ENCODE measurements at places on chromosomes 6 and 20. TPM values are rescaled to one million over a fixed set of nuclear protein-coding genes. Genes with fewer than 3 reads are reported as not detected.

DNA sequence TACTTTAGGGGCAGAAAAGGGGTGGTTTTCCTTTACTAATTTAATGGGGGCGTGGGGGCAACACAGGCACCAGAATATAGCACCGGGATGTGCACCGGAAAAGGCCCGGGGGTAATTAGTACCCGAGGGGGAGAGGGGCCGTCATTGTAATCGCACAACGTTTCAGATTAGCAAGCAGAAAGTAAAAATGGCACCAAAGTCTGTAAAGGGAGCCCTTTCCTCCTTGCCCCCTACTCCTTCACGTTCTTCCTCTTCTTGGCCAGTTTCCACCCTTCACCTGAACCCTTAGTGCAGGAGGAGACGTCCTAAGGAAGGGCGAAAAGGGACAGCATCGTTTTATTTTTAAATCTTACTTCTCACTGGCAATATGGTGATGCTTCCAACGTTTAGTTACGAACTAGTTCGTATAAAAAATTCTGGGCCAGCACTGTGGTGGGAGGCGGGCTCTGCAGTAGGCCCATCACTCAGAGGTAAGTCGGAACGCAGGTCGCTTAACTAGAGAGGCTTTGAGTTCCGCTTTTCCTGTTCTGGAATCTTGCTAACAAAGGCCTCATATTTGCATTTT, 742 bp upstream of the CEP85L start:
- no peak for ATAC-seq

GRCh38 chr6:12733876-12734275, 17.3 kb downstream of the PHACTR1 start:
- ATAC-seq: no peak

DNA sequence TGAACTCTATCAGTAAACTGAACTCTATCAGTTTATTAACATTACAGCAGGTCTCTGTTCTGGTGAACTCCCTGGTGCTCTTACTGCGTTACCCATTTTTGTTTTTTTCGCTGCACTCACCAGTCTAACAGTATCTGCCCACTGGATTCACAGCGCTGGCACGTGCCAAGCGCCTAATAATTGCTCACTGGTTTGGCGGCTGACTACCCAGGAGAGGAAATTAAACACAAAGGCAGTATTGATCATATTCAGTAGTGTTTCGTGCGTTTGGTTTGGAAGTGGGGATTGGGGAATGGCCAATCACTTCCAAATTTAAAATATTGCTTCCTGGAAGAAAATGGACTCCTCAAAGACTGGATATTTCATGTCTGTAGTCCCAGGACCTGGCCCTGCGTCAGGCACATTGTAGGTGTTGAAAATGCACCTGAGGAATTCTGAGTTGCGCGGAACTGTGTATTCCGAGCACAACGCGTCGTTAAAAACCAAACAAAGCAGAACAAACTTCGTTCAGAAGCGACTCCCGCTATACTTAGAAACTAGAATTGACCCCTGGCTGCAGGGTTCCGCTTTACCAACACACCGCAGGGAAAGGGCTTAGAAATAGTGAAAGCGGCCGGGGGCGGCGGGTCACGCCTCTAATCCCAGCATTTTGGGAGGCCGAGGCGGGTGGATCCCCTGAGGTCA, 1.1 kb upstream of the RPS12 start:
- no peak for ATAC-seq

DNA sequence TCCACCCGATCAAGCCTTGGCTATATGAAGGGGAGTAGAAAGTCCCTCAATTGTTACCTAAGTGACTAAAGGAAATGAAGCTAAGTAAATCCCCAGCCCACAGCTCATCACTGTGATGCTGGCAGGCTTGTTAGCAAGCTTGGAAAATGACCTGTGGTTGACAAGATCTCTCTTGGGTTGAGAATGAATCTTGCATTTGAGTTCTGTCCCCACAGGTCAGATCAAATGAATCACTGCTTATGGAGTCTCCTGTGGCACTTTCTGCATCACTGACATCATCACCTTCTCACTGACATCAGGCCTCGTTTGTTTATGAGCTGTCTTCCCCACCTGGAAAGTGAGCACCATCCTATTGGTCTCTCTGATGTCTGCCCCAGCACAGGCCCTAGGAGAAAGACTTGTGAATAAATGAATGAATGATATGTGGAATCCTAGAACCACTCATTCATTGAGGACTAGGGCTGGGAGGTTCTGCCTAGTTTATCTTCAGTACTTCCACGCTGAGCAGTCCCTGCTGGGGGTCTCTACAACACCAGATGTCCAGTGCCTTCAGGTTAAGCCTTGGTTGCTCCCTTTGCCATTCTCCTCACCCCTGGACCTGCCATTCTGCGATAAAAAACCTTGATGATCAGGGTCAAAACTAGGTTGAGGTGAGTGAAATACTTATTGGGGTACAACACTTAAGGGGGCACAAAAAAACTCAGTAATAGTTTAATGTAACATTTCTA, 318.4 kb upstream of the MOCS1 start:
- no peak for ATAC-seq

- no peak for ATAC-seq
Observed at GRCh38 chr6:2109796-2110195, 135.6 kb downstream of the GMDS start.

The GGTLC1 gene
- not detected for total RNA-seq

All from esophagus mucosa (tissue), 1 donor.